CD4-positive, alpha-beta T cell treated with Interferon alpha-2 for 1 hour (primary cell): ENCODE measurements at places on chromosomes 5 and 9.
A peak's percentile ranks its signal among the peaks of the same experiment; 100 is the strongest.

- no peak for DNase-seq
These were observed 594 bp downstream of the ANKRD18A start for GRCh38 chr9:38619556-38620447.

DNA sequence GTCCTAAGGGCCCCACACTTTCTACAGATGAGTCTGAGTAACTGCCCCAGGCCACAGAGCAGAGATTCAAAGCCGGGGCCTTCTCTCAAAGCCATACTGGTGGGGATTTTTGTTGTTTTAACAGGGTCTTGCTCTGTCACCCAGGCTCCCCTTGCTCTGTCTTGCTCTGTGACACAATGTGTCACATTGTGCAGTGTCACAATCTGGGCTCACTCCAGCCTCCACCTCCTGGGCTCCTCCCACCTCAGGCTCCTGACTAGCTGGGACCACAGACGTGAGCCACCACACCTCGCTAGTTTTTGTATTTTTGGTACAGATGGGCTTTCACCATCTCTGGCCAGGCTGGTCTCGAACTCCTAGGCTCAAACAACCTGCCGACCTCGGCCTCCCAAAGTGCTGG, 8.6 kb downstream of the AGPAT2 start:
- DNase-seq: peak; percentile 21

GRCh38 chr5:172008111-172008455, 1.6 kb upstream of the FBXW11 start:
- no peak for DNase-seq

GRCh38 chr9:131282688-131283422, 6.5 kb upstream of the FAM78A start:
- no peak for DNase-seq

- no peak for DNase-seq
These were observed 75.4 kb downstream of the MARCHF3 start for GRCh38 chr5:126954981-126955380.

DNA sequence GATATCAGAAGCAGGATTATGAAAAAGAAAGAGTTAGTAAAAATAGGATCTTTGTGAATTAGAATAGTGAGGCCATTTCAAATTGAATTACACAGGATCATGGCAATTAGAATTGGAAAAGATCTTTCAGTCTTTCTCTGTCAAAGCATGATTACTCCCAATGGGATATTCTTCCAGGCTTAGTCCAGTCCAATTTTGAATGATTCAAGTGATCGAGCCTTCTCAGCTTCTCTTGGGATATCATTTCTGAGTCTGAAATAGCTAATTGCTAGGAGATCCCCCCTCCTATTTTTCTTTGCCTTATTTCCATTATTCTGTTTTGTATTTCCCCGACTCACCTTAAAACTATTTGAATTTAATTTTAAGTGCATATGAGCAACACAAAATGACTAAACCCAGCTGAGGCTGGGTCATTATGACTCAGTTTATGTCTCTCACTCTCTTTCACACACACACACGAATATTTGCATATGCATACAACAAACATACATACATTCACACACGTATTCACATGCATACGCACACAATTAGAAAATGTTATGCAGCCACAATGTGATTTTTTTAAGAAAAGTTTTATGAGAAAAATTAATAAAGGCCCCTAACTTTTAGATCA, 34.8 kb upstream of the EFNA5 start:
- DNase-seq: no peak

DNA sequence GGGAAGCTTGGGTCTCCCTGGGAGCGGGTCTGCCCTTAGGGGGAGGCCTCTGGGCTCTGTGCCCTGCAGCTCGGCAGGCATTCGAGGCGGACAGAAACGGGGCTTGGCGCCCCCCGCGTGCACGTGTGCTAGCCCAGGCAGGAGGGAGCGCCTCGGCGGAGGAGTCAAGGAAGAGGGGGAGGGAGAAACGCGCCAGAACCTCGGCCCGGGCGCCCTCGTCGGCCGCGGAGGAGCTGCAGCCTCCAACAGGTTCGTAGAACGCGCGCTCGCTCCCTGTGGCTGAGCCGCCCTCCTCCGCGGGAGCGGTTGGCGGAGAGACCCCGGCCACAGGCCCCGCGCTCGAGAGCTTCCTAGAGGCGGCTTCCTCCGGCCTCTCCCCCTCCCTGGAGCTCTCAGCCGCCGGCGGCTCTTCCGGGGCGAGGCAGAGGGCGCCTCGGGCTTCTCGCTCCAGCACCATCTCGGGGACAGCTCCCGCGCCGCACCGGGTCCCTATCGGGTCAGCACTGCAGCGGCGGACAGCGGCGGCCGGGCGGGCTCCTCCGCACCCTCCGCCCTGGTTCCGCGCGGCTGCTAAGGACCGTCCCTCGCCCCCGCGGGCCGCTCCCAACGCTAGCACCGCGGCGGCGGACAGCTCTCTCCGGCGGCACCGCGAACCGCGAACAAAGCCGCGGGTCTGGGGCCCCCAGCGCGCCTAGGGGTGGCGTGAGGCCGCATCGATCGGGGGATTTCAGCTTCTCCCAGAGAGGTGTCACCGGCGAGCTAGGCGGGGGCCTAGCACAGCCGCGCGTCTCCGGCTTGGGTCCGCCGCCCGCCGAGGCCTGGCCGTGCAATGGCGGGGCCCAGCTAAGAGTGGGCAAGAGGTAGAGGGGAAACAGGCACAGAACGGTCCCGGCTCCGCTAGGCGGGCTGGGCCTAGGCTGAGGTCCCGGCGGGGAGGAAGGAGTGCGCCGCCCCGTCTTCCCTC, 74.6 kb upstream of the CPLX2 start:
- peak; percentile 65 for DNase-seq

GRCh38 chr9:72649127-72649442, 127.7 kb downstream of the TMC1 start:
- DNase-seq: no peak

DNA sequence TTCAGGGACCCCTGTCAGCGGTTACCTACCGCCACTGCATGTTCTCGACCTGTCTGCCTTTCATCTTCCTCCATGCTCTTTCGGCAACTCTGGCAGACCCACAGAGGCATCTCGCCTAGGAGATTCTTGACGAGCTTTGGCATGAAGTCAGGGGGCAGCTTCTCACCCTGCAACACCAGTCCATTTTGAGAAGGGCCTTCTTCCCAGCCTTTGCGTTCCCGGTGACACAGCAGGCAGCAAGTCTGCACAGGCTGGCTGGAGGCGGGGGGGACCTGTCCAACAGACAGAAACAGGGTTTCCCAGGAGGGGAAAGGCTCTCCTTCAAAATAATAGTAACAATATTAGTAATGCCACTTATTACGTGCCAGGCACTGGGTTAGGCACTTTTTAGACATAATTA, 15.5 kb downstream of the FAM193B start:
- no peak for DNase-seq

GRCh38 chr5:175383350-175383749, 60.6 kb downstream of the DRD1 start:
- no peak for DNase-seq

GRCh38 chr9:88521308-88521707, 13.7 kb upstream of the NXNL2 start:
- DNase-seq: no peak

- DNase-seq: no peak
These were observed 31.8 kb downstream of the DMRT3 start for GRCh38 chr9:1008216-1008615.

GRCh38 chr5:131749138-131749537, 47.7 kb downstream of the FNIP1 start:
- no peak for DNase-seq

GRCh38 chr5:168578006-168578405, 1.2 kb downstream of the PANK3 start:
- DNase-seq: no peak

DNA sequence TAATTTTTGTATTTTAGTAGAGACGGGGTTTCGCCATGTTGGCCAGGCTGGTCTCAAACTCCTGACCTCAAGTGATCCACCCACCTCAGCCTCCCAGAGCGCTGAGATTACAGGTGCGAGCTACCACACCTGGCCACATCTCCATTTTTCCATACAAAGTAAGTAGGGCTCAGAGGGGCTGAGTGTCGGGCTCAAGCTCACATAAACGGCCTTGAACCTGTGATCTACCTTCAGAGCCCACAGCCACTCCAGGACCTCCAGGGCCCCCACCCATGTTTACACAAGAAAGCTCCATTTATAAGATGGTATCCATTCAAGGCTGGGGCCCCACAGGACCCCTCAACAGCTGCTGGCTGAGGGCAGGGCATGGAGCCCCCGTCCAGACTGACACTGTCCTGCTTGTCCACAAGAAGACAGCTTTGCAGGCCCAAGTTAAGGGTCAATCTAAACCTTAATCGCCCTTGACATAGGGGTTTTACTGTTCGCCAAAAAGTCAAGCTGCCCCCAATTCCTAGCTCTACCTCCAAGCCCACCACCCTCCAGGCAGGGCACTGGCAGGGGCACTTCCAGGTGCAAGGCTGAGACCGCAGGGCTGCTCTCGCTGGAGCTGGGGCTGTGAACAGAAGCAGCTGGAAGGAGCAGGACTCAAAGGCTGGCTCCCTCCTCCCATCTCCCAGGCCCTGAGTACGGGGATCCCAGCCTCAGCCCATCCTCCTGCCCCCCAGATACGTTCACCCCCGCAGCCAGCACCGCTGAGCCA, 18.9 kb downstream of the FAM78A start:
- no peak for DNase-seq

- DNase-seq: no peak
These were observed 47.6 kb downstream of the RGS3 start for GRCh38 chr9:113511047-113511521.

DNA sequence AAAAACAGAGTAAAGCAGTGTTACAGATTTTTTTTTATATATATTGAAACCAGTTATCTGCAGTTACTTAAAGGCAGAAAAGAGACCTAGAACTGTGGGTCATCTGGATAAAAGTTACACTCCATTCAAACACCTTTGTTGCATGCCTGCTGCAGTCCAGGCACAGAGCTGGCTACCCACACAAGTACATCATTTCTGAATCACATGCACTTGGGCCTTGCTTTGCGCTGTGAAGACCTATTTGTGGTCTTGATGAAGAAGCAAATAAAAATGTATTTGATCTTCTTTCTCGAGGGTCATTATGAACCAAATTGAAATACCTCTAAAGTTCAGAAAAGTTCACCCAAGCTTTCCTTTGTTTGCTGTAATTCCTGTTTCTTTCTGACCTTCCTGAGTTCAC, 503.0 kb upstream of the ZNF608 start:
- DNase-seq: no peak

- no peak for DNase-seq
These were observed 14.0 kb downstream of the NFX1 start for GRCh38 chr9:33304362-33304761.

GRCh38 chr5:55308254-55308836, 556 bp downstream of the MTREX start:
- DNase-seq: peak; percentile 31

- no peak for DNase-seq
These were observed 28.0 kb upstream of the TXN start for GRCh38 chr9:110284211-110284844.

DNA sequence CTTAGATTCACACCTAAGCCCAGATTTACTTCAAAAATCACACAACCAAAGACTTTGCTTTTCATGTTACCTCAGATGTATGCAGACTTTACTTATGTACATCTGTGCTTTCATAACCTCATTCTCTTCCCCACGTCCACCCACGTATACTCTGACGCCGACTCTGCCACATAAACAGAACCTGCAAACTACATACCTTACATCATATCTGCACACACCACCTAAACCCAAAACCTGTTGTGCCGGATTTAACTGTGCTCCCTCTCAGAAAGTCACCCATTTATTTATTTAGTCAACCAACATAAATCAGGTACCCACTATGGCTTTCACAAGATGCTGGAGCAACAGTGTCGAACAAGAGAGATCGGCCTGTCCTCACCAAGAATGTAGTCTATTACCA, 1.0 kb upstream of the DPYSL3 start:
- DNase-seq: no peak

DNA sequence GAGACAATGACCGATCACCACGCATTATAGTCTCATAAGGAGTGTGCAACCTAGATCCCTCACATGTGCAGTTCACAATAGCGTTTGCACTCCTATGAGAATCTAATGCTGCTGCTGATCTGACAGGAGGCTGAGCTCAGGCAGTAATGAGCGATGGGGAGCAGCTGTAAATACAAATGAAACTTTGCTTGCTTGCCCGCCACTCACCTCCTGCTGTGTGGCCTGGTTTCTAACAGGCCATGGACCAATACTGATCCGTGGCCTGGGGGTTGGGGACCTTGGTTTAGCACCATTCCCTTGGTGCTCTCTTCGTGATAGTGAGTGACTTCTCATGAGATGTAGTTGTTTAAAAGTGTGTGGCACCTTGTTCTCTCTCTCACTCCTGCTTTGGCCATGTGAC, 50.2 kb downstream of the PRLR start:
- DNase-seq: no peak

DNA sequence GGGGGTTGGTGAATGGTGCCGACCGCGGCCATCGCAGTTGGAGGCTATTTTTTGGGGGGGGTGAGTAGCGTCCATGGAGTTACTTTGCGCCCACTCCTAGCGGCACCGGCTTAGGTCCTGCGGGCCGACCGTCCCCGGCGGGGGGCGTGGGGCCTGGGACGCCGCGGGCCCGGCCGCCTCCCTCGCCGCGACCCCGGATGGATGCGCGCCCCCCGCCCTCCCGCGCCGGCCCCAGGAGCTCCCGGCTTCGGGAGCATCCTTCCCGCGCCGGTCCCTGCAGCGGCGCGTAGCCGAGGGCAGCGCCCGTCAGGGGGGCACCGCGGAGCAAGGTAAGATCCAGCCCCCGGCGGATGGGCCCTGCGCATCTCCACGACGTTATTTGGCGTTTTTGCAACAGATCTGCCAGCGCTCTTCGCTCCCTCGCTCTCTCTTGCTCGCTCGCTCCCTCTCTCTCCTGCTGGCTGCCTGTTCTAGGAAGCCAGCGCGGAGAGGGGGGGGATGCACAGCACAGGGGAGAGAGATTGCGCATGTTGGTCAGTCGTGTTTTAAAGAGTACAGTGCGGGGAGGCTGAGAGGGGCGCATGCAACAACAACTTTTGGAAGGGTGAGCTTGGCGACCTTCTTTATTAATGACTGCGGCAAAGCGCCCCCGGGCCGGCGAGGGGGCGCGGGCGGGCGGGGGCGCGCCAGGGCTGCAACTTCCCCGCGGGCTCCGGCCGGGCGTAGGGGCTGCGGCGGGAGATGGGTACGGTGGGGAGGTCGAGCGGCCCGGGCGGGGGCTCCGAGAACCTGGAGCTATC, 413 bp downstream of the JADE2 start:
- peak; percentile 79 for DNase-seq

- no peak for DNase-seq
These were observed 327.5 kb downstream of the CHSY3 start for GRCh38 chr5:130231786-130232185.

GRCh38 chr5:4976902-4977301, 163.2 kb upstream of the ADAMTS16 start:
- DNase-seq: no peak

DNA sequence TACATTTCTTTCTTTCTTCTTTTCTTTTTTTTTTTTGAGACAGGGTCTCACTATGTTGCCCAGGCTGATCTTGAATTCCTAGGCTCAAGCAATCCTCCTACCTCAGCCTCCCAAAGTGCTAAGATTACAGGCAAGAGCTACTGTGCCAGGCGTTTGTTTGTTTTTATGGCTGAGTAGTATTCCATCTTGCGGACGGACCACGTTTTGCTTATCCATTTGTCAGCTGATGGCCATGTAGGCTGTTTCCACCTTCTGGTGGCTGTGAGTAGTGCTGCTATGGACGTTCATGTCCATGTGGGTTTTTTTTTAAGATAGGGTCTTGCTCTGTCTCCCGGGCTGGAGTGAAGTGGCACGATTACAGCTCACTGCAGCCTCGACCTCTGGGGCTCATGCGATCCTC, 2.5 kb downstream of the DOK3 start:
- no peak for DNase-seq

- DNase-seq: no peak
These were observed 426.5 kb downstream of the IRX1 start for GRCh38 chr5:4022056-4022670.

GRCh38 chr5:16844952-16845351, 91.1 kb downstream of the MYO10 start:
- DNase-seq: no peak

GRCh38 chr9:86764671-86765343, 182.5 kb downstream of the GAS1 start:
- no peak for DNase-seq
